ENCODE measurements at places on chromosomes 2 and 18.

- no peak for DNase-seq
These were observed 86.4 kb upstream of the KLHL29 start for GRCh38 chr2:23298551-23298950.

DNA sequence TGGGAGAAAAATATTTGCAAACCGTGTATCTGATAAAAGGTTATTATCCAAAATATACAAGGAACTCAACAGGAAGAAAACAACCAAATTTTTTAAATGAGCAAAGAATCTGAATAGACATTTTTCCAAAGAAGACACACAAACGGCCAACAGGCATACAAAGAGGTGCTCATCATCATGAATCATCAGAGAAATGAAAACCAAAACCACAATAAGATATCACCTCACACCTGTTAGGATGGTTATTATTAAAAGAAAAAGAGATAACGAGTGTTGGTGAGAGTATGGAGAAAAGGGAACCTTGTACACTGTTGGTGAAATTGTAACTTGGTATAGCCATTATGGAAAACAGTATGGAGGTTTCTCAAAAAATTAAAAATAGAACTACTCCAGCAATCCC, 463.3 kb downstream of the IRS1 start:
- DNase-seq: no peak

GRCh38 chr2:109712123-109712449, 82.0 kb upstream of the RGPD5 start:
- DNase-seq: no peak

DNA sequence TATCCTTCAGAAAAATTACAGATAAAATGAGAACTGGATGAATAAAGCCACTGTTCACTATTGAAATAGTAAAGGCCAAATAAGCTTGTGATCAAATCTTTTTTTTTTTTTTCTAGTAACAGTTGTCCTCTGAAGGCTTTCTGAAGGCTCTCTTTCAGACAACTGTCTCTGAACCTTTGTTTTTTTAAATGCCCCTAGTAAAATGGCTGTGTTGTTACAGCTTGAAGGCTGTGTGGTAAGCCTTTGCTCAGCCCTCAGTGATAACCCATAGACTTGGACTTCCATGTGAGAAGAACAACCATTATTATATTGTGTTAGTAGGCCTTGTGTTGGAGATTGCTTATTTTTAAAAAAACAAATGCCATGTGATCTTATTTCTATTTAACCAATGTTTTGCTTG, 17.6 kb downstream of the FMNL2 start:
- no peak for DNase-seq

- no peak for DNase-seq
These were observed 37.0 kb downstream of the PIK3C3 start for GRCh38 chr18:41992066-41992465.

DNA sequence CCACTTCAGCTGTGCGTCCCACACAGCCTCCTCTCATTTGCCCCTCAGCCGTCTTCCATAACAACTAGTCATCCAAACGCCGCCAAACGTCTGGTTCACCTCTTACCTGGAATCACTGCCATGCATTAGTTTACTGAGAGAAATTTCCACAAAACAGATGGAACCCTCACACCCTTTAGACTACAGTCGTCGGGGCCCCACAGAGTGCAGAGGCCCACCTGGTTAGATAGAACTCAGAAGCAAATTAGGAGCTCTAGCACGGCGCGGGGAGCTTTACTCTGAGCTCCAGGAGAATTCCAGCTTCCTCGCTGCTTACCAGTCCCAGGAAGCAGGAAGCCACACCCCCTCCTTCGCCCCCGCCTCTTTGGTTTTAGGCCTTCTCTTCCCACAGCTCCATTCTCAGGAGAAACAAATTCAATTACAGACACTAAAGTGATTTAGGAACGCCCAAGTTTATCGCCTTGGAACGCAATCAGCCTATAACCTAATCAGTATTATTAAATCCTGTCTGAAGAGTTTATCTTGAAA, 9.4 kb downstream of the RNU2-63P start:
- no peak for DNase-seq

- peak; percentile 19 for DNase-seq
These were observed 60.2 kb upstream of the TCF7L1 start for GRCh38 chr2:85073033-85073432.

DNA sequence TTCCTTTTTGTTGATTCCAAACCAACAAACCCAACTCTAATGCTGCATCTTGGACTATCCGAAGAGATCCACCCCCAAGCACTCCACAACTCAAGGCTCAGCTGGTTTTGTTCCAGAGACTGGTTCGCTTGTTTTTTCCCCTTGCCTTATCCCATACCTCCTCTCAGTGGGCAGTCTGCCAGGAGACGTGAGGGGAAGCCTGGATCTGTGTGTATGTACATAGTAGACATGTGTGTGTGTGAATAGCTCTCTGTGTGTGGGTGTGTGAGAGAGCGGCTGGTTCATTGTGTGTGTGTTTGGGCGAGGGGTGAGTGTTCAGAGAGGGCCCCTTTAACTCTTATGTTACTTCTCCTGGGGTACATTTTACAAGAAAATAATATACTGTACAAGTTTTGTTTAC, 94.4 kb downstream of the NRP2 start:
- DNase-seq: no peak

DNA sequence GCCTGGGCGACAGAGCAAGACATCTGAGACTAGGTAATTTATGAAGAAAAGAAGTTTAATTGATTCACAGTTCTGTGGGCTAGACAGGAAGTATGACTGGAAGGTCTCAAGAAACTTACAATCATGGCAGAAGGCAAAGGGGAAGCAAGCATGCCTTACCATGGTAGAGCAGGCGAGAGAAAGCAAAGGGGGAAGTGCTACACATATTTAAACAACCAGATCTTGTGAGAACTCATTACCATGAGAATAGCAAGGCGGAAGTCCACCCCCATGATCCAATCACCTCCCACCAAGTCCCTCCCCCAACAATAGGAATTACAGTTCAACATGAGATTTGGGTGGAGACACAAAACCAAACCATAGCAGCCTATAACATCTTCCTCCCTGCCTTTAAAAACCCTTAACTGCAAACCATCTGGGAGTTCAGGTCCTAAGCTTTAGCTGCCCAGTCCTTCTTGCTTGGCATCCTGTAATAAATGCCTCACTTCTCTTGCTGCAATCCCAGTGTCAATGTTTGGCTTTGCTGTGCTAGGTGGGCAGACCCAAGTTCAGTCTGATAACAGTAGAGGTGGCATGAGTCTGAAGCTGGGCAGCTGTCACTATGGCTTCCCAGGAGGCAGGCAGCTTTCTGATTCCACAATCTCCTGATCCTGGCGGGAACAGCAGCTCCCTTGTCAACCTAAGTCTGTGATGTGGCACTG, 11.2 kb upstream of the SP5 start:
- peak; percentile 12 for DNase-seq

DNA sequence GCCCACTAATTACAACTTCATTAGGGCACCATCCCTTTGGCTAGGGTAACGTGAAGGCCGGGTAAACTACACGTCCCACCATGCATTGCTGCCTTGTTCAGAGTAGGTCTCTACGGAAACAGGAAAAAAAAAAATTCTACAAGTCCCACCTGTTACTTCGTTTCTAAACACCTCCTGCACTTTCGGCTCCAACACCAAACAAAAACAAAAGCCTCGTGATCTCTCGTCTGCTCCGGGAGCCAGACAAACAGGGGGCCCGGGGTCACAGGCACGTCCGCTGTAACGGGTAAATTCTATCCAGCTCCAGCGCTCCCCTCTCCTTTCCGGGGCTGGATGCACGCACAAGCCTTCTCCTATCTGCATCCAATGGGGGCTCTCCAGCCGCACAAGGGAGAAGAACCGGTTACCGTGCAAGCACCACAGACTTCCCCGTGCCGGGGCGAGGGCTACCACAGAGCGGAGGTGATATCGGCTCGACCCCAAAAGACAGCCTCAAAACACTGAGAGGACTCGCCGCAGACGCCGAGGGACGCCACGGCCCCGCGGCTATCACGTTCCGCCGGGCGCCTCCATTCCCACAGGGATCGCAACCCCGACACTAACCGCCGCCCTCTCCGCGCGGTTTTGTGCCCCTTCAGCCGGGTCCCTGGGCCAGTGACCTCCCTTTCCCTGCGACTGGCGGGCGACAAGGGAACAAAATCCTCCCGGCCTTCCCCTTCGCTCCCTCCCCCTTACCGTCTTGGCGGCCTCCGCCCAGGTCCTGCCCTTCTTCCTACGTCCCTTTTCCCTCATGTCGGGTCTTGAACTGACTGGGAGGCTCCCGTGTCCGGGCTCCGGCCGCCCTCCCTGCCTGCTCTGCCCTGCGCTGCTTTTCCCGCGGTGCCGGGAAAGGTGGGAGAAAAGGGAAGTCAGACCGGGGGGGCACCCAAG, 591 bp downstream of the ASXL2 start:
- DNase-seq: peak; percentile 48

- DNase-seq: no peak
These were observed 17.6 kb upstream of the PDIA6 start for GRCh38 chr2:10830203-10830602.

DNA sequence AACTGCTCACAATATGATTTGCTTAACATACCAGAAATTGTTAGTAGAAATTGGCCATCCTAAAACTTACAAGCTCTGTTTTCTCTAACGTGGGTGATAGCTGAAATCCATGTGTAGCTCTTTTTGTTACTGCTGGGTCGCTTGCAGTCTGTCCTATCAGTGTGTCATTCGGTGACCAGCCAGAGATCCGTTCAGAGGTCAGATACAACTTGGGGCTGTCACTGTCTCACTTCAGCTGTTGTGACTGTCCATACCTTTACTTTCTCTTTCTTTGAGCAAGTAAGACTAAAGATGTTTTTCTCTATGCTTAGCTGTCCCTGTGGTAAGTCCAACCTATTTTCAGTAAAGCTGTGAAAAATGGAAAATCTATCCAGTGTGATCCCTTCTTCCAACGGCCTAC, 282.9 kb upstream of the KCNH7 start:
- DNase-seq: no peak

DNA sequence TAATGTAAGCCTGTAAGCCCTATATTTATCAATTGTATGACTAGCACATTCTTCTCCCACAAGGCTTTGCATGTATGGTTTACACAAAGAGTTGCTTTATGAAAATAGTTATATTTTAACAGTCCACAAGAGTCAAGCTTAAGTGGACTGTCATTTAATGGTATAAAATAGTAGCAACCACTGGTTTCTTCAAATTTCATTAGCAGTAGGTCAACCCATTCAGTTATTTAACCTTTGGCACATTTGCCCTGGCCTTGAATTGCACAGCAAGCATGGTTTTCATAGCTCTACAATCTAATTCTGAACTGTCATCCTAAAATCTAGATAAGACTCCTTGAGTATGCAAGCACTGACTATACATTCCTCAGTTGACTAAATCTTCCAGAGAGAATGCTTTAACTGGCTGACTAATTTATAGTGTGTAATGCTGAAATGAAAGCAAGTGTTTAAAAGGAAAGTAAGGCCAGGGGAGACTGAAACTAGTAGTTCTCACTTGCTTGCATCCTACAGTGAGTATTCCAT, 1.8 kb downstream of the DPP4 start:
- peak; percentile 59 for DNase-seq

DNA sequence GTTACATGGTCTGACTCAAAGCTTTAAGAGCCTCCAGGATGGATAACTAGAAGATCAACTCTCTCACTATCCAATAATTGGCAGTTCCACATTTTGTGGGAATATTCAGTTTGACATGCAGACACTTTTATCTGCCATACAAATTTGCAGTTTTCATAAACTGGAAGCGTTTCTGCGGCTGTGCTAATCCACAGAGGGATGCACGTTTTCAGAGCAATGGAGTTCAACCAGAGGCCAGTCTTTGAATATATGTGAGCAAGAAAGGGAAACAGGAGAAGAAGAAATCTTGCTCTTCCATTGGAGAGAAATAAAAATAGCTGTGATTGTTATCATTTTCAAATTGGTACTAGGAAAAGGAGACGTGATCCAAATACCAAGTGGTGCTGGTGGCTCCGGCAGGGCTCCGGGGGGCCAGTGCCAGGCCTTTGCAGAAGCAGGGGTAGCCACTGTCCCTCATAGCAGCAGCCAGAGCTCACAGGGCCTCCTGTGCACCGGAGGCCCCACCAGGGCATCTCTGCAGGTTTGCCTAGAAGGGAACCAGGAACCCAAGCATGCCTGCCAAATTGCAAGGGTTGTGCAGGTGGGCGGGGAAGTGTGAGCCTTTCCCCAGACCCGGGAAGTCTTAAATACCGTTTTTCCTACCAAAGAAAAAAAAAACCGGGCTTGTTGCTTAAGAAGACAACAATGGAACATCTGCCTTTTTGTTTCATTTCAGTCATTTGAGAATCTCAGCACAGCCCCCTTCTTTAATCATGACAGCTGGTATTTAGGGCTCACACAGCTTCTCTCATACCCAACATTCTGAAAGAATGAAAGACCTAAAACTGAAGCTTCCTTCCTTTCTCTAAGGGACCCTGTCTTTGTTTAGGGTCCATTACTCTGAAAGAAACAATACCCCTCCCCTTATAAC, 791.1 kb upstream of the SOX11 start:
- DNase-seq: no peak

All from suppressor macrophage treated with lipopolysaccharide for 4 hours (primary cell).